ENCODE measurements at places on chromosomes 7 and 10. TPM values are rescaled to one million over a fixed set of nuclear protein-coding genes. Genes with fewer than 3 reads are reported as not detected.

The SFRP5 gene
- total RNA-seq, result 0.74 TPM

- no peak for DNase-seq
Observed at GRCh38 chr7:28433699-28434219, 21.4 kb downstream of the CREB5 start.

DNA sequence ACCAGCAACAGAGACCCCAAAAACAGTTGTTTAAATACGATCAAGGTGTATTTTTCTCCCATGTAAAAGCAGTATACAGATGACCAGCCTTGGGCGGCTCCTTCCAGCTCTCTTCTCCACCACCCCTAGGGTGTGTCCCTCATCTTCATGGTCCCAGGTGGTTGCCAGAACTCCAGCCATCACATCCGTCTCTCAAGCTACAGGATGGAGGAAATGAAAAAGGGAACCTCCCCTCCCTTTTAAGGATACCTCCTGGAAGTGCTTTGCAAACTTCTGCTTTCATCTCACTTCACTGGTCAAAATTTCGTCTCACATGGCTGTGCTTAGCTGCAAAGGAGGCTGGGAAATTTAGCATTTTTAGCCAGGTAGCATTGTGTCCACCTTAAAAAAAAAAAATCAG lies 59.3 kb downstream of the C10orf105 start:
- no peak for DNase-seq

The AOAH gene
- total RNA-seq, result 17.1 TPM

DNA sequence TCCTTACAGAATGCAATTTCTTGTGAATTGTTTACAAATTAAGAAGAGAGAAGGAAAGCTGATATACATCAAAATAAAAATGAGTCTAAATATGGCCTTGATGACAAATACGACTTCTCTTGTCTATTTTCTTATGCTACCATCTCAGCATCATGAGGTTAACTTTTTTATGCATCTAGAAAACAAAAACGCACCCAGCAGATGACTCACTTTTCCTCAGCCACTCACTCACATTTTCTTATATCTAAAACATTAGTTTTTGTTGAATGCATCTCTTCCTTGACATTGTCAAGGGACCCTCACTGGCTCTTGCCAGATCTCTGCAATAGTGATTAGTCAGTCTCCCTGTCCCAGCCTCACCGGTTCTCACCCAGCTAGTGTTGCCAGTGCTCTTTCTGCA lies 256.4 kb upstream of the SLC26A5 start:
- no peak for DNase-seq

DNA sequence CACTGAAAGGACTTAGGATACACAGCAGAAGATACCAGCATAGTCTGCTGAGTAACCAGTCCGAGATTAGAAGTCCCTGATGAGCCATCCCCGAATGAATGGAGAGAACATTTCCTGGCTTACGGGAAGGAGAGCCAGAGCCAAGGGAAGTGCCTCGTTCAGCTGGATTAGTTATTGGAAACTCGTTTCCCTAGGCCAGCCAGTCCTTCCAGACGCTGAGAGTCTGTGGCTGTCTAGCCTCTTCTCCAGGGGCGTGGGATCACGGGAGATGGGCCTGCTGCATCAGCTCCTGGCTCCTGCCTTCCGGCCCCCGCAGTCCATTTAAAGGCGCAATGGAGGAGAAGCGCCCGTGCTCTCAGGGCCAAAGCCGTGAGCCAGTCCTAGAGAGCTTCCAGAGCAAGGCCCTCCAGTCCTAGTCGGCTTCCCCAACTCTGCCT lies 712.8 kb downstream of the PARD3 start:
- DNase-seq, result no peak

DNA sequence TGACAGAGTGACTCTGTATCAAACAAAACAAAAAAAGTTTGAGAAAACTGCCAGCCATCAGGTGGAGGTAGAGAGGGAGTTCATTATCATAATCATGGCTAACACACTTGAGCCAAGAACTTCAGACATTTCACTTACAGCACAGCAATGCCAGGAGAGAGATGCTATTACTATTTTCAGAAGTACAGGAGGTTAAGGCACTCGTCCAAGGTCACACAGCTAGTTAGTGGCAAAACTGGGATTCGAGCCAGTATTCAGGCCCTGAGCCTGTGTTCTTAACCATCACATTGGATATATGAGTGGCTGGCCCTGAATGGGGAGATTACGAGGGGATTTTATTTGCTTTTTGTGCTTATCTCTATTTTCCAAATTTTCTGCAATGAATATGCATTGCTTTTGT lies 24.8 kb upstream of the UNC5B start:
- DNase-seq, result no peak

- DNase-seq, result no peak
Observed at GRCh38 chr7:72298912-72299311, 113.2 kb downstream of the CALN1 start.

The RNF133 gene
- not detected for total RNA-seq

DNA sequence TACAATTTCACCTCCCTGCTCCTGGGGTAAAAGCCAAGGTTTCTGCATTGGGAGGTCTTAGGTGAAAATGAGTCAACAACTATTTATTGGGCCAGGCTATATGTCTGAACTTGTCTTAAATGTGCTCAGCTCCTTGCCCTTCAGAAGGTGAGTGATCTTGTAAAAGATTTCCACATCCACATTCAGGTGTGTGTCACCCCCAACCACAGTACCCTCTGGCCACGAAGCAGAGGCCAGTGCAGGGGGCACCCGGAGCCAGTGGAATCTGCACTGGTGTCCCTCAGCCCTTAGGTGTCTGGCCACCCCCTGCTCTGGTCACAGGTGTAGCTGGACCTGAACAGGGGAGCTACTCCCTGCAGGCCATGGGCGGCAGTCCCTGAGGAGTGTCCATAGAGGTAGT lies 198.5 kb downstream of the PAXIP1 start:
- DNase-seq, result no peak

The DRGX gene
- total RNA-seq, result not detected

GRCh38 chr10:6274040-6274439 lies 71.3 kb downstream of the PFKFB3 start:
- DNase-seq, result no peak

DNA sequence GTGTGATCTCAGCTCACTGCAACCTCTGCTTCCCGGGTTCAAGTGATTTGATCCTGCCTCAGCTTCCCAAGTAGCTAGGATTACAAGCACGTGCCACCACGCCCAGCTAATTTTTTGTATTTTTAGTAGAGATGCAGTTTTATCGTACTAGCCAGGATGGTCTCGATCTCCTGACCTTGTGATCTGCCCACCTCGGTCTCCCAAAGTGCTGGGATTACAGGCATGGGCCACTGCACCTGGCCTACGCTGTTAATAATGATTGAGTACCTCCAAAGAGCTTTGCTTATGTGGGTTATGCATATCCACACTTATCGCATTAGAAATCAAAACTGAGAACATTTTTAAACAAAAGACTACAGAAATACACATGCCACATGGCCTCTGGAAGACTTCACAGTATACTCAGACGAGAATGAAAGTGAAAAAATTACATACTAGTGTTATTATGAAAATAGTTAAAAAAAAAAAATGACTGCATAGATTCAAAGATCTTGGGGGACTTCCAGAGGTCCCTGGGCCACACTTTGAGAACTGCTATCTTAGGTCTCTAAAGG lies 25.4 kb downstream of the RPP38 start:
- DNase-seq, result peak; percentile 41

GRCh38 chr10:80709866-80710265 lies 172.2 kb downstream of the SH2D4B start:
- DNase-seq, result no peak

DNA sequence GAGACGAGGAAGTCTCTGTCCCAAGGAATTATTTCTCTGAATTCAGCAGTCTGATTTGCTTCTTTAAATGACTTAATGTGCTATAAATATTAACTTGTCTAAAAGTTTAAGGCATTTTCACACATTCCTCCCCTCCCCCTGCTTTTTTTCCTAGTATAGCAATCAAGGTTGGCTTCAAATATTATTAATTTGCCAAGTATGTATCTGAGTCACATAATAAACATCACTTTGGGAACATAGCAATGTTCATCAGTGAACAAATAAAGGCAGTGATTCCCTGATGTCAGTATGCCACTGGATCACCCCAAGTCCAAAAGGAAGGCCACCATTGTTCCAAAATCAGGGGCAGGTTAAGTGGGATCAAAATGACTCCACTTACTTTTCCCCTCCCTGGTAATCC lies 40.5 kb downstream of the PDE6C start:
- no peak for DNase-seq

The FAM3C gene
- total RNA-seq, result 18.6 TPM

DNA sequence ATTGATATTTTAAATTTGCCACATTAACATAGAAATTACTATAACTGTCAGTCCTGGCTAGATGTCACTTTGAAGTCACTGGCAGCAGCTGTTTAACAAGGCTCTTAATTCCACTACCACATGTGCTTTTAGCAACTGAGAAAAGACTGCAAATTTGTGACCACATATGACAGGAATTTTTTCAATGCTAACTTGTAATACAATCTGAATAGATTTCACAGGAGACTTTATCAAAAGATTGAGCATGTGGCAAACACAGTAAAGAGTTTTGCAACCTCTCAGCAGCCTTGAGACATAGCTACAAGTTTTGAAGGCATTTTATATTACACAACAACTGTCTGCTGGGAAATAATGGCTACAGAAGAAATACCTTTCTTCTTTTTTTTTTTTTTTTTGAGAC lies 73.0 kb downstream of the MICU1 start:
- no peak for DNase-seq

DNA sequence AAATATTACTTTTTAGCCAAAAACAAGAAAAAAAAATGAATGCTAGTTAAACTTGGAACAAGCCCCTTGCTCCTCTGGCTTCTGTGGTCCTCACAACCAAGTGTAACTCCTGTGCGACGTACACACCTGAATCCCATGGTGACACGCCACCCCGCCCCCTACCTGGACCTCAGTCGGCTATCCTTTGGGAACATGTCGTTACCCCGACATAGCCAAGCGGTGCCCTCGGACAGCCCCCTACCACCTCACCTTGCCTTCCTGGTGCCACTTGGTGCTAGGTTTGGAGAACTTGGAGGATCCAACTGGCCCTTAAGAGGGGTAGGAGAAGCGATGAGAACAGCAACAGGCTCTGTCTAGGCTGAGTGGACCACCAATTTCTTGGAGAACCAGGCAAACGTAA lies 12.0 kb upstream of the SMARCD3 start:
- DNase-seq, result no peak

- DNase-seq, result no peak
Observed at GRCh38 chr10:4511509-4511908, 314.5 kb upstream of the AKR1E2 start.

DNA sequence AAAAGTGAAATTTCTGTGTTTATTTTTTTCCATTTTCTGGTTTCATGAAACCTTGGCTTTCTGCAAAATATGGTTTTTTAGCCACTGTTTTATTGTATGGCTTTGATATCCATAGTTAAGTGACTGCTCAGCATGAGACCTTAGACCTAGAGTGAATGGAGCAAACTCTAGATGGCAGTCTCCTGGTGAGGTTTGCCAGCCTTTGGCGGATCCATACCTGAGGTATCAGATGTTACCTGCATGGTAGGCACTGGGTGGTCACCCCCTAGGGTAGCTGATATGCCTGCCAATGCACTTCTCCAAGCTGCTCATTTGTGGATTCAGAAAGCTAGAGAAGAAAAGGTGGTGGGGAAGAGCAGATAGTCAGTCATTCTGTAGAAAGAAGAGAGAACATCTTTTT lies 17.4 kb upstream of the FZD8 start:
- no peak for DNase-seq

DNA sequence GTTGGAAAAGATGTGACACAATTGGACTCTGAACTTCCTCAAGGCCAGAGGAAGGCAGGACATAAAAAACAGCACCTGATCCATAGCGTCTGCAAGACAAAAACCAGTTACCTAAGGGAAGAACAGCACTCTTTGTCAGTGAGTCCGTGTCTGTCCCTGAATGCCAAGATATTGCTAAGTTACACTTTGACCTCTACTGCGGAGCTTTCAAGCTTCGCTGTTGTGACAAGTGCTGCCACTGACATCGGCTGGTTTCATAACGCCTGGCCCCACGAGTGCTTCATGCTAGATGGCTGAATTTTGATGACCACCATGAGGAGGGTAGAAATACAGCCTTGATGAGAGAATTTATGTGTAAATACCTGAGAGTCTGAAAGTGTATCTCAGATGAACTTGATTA lies 49.7 kb upstream of the JAZF1 start:
- DNase-seq, result no peak

The TRPV5 gene
- total RNA-seq, result not detected

GRCh38 chr7:24920451-24921361 lies 59.3 kb downstream of the OSBPL3 start:
- no peak for DNase-seq

The LRRC17 gene
- total RNA-seq, result not detected

- DNase-seq, result no peak
Observed at GRCh38 chr10:52879091-52879807, 106.7 kb upstream of the MBL2 start.

DNA sequence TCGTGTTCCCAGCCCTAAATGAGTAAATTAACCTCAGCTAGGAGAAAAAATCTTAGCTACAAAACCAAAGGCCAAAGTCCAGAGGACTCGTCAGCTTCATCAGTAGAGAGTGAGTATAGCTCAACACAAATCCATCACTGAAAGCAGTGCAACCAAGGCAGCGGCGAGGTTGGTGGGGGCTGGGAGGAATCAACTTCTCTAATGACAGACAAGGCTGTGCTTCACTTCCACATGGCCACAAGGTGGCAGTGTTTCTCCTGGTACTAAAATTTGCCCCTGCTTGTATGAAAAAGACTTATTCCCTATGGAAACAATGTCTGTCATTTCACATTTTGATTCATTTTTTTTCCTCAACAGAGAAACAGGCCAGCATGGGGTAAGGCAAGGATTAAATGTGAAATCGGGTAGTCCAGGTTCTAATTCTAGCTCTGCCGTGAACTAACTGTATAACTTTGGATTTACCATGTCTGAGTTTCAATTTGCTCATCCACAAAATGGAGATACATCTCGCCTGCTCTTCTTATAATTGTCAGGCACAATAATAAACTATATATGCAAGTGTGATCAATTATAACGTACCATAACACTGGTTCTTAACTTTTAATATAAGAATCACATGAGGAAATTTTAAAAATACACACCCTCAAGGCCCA lies 39.3 kb downstream of the FAS start:
- DNase-seq, result peak; percentile 84

- DNase-seq, result no peak
Observed at GRCh38 chr7:126535176-126535575, 717.6 kb downstream of the GRM8 start.

- DNase-seq, result no peak
Observed at GRCh38 chr10:117257721-117258120, 16.8 kb downstream of the SLC18A2 start.

The ITGB8 gene
- total RNA-seq, result not detected

The UBE2D4 gene
- 10.2 TPM for total RNA-seq

The ZNF722 gene
- total RNA-seq, result not detected

Data from activated CD8-positive, alpha-beta T cell treated with anti-CD3 and anti-CD28 coated beads for 36 hours (primary cell).